ENCODE measurements at places on chromosomes 11 and 22.

- DNase-seq, result no peak
These were observed 300.2 kb downstream of the SHANK2 start for GRCh38 chr11:70952191-70952590.

GRCh38 chr11:130246738-130247137 is 68.0 kb downstream of the ZBTB44 start:
- no peak for DNase-seq

- no peak for DNase-seq
These were observed 21.6 kb upstream of the SUSD2 start for GRCh38 chr22:24159650-24160049.

DNA sequence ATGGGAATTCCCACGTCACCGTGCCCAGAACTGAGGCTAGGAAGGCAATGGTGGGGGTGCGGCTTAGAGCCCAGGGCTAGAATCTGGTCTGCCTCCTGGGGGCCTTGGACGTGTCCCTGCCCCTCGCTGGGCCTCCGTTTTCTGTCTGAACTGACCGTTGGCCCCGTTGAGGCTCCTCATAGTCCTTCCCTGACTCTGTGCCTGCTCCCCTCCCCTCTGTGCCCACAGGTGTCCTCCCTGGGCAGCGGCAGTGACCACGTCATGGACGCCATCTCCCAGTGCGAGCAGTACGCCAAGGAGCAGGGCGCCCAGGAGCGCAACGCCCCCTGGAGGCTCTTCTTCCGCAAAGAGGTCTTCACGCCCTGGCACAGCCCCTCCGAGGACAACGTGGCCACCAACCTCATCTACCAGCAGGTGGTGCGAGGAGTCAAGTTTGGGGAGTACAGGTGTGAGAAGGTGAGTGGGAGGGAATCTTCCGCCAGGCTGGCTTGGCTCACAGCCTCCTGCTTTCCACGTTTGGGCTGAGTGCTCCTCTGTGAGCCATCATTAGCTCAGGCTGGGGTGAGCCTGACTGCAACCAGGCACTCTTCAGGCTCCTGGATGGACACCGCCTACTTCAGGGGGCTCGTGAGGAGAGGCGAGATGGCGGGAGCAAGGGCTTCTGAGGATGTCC is 63.9 kb downstream of the MYO7A start:
- DNase-seq, result peak; percentile 90

DNA sequence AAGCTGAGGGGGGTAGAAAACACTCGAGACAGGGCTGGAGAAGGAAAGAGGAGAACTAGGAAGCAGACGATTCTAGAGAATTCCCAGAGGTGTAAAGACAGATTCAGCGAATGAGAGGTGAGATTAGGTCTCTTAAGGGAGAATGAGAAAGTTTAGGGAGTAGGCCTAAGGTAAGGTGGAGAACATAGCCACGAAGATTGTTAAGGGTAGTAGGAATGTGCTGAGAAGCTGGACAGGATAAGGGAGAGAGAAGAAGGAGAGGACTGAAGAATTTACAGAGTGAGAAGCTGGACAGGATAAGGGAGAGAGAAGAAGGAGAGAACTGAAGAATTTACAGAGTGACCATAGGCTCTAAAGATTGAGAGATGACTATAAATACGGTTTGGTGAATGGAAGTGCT is 908 bp downstream of the PPME1 start:
- DNase-seq, result no peak

All from Caco-2 (cell line).